ENCODE measurements at places on chromosomes 12 and 14.

- no peak for DNase-seq
Measured at GRCh38 chr12:115850957-115851356, 426.5 kb downstream of the MED13L start.

DNA sequence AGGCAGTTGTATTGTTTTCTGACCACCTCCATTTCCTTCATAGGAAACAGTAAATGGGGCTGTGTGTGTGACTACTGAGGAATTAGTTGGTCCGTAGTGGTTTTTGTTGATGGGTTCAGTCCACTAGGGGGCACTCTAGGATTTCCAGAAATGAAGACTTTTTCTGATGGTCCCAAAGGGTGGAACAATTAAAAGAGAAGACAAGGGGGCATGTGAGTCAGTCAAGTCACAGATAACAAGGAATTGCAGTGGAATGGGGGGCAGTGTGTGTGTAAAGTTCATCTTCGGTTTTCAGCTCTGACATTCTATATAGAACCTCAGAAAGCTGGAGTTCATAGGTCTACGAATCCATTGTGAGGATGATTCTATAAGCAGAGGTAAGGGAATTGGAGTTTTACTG is 186.6 kb upstream of the OR4E1 start:
- DNase-seq = no peak

DNA sequence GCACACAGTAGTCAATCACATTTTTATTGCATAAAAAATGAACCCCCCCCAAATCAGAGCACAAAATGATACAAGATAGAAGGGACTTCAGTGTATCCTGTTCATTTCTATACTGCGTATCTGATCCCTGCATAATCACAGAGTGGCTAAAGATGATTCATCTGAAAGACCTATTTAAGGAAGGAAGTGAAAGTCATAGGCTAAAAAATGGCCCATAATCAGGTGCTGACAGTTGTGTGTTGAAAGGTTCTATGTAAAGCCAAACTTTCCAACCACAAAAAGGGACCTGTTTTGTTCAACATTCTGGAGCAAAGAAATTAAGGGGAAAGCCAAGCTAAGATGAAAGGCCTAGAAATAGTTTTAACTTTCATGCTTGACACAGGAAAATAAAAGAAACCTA is 147.8 kb upstream of the ATP2B1 start:
- no peak for DNase-seq

- DNase-seq = no peak
Measured at GRCh38 chr14:61972711-61973110, 210.5 kb downstream of the SNAPC1 start.

GRCh38 chr12:102735104-102735503 is 181.9 kb downstream of the PAH start:
- DNase-seq = no peak

GRCh38 chr14:21317398-21317797 is 37.5 kb downstream of the RPGRIP1 start:
- DNase-seq = no peak
